ENCODE measurements at places on chromosomes 11 and 22. TPM values are rescaled to one million over a fixed set of nuclear protein-coding genes. Genes with fewer than 3 reads are reported as not detected.

Gene MUC5AC
- total RNA-seq = not detected

Gene TOB2
- total RNA-seq = 71.8 TPM

Gene LMO1
- total RNA-seq = 0.70 TPM

Gene PIH1D2
- 2.4 TPM for total RNA-seq

Gene CHRDL2
- total RNA-seq = not detected

Gene GRM5
- total RNA-seq = not detected

Gene KCNQ1OT1
- total RNA-seq = 1.7 TPM

Gene LRRC74B
- not detected for total RNA-seq

Gene RFPL3
- total RNA-seq = not detected

Gene APOA5
- not detected for total RNA-seq

Gene PHOX2A
- total RNA-seq = 0.55 TPM

Gene CHRM1
- 1.4 TPM for total RNA-seq

Gene C11orf16
- not detected for total RNA-seq

Gene RBM4B
- 16.7 TPM for total RNA-seq

Gene GP1BB
- total RNA-seq = 0.34 TPM

Gene LIPT2
- total RNA-seq = 4.1 TPM
